ENCODE measurements at places on chromosomes 3 and 15.

DNA sequence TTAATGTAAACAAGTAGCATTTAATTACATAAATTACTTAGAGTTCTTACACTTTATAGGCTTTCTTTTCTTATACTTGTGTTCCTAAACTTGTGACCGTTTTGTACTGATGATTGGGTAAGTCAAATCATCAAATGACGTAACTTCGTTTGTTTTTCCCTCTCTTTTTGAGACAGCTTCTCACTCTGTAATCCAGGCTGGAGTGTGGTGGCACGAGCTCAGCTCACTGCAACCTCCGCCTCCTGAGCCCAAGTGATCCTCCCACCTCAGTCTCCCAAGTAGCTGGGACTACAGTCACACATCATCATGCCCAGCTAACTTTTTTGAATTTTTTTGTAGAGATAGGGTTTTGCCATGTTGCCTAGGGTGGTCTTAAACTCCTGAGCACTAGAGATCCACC, 226.0 kb downstream of the TCF12 start:
- no peak for DNase-seq

DNA sequence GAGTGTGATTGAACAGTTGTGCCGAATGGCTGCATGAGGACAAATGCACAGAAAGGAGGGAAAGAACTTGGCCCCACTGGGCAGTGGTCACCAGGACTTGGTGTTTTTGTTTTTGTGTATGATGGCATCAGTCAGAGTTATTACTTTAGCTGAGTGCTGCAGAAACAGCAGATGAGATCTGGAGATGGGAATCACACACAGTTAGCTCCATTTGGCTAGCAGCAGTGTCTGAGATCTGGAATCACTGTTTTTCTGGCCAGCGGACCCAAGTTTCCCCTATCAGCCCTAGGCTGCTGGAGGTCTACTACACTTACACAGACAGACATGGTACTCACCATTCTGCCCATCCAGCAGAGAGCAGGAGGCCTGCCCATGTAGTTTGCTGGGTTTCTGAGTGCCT, 45.9 kb upstream of the APEH start:
- no peak for DNase-seq

DNA sequence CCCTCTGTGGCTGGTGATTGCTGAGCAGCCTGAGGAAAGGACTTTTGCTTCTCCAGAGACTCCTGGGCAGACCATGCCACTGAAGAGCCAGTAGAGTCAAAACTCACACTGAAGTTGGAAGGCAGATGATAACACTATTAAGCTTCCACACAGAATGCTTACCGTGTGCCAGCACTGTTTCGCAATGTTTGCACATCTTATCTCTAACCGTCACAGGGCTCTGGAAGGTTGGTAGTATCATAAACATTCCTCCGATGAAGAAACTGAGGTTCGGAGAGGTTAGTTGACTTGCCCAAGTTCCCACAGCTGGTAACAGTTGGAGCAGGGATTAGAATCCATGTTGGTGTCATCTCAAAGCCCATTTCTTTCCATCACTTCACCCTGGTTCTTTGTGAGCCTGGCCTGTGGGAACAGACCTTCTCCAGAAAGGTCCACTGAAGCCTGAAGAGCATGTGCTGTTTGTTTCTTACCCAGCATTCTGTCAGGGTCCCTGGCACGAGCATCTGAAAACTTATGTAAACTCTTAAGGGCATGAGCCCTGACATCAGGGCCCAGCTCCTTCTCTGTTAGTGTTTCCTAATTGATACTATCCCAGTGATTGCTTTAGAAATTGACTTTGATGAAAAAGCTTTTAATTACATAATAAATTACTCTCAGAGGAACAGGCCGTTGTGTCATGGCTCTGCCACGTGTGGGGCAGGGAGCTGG, 77.0 kb upstream of the PRR23C start:
- no peak for DNase-seq

- no peak for DNase-seq
Measured at GRCh38 chr3:12343047-12343501, 54.2 kb downstream of the PPARG start.

GRCh38 chr15:52343831-52344230, 48.2 kb upstream of the MYO5C start:
- DNase-seq = no peak

GRCh38 chr3:50591196-50591741, 20.3 kb downstream of the CISH start:
- DNase-seq = no peak

DNA sequence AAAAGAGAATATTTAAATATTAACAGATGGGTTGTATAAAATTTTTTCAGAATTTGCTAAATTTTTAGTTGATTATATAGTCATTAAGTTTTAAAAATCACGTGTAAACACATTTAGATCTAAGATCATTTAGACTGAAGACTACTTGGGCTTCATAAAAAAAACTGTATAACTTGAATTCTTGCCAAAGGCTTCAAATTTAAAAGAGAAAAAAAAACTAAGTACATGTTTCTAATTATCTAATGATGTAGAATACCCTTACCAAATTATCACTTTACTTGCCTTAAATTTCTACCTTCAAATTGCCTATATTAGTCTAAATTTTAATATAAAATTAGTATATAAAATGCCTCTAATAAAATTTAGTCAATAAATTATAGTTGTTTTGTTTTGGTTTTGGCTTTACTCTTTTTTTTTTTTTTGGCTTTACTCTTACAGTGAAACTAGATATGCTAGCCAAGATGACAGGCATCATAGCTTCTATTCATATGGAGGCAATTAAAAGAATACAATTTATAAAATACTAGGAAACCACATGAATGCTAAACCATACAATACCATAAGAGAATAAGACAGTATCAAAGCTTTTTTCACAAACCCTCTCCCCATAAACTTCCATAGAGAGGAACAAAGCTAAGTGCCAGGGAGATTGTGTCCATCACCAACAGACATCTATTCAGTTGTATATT, 183.1 kb upstream of the KCNMB2 start:
- no peak for DNase-seq

- no peak for DNase-seq
Measured at GRCh38 chr3:16011376-16011775, 163.1 kb upstream of the GALNT15 start.

DNA sequence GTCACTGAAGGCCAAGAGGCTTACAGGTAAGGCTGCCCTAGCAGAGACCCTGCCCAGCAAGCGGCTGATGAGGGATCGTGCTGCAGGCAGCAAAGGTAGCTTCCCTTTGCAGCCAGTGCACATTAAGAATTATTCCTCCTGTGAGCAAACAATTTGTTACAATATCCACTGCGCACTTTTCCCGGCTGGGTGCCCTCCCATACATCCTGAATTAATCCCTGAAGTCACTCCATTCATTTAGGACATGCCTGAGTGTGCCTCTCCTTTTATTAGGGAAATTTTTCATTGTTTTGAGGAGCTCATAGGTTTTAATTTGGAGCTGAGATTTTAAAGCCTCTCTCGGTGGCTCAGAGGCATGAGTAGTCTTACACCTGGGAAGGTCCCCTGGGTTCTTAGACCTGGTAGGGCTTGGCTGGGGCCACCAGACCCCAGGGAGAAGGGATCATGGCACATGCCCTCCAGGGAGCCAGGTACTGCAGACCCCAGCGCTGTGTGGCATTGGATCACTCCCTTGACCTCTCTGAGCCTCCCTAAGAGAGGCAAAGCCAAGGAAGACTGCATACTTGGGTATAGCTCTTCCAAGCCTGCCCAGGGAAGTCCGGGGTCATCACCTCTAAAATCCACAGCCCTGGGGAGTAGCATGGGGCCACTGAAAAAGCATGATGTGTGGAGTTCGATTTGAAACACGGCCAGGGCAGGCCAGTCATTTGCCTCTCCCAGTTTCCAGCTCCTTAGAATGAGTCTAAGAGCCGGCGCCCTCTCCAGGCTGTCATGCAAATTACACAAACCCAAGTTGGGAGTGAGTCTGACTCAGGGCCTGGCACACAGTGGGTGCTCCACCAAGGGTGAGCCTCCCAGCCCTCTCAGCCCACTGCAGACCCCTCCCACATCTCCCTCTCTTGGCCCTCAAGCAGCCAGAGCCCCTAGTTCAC, 151.9 kb upstream of the LINGO1 start:
- no peak for DNase-seq

Data from uterus (tissue), 4 donors.